Omental fat pad (tissue), 4 donors: ENCODE measurements at places on chromosomes 5 and 9. TPM values are rescaled to one million over a fixed set of nuclear protein-coding genes. Genes with fewer than 3 reads are reported as not detected.

CLIC3 gene
- 9.7 TPM for total RNA-seq

FAM221B gene
- not detected for total RNA-seq

DNA sequence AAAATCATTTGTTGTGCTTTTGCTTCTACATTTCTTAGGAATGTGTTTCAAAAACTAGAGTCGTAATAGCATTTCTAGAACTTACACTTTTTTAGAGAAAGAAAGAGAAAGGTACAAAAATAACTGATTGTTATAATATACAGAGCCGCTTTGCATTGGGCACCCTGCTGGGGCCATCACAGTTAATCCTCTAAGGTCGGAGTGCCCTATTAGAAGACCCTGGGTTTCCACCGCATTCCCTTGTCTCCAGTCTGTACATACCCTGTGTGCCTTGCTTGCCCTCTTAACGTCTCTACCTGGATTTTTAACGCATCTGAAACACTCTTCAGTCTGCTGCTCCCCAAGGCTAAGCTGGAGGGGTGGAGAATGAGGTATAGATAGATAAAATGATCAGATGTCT is 1.3 kb downstream of the MARVELD2 start:
- DNase-seq = no peak

DNA sequence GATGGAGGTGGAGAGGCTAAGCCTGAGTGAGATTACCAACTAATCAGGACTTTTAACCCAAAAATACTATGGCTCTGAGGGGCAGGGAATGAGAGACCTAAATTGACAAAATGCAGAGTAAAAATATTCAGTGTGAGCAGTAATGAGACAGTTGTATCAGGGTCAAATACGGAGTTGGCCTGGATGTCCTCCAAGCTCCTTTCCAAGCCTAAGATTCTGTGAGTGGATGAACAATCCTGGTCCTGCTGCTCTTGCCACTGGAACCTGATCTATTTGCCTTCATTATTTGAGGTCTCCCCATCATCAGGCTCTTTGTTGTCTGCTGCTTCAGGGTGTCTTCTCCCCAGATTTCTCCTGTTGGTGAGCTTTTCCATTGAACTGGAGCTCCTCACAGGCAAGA is 1.1 kb downstream of the PDCD1LG2 start:
- DNase-seq = no peak

GRCh38 chr9:99353408-99353807 is 131.3 kb downstream of the SEC61B start:
- no peak for DNase-seq

GRCh38 chr5:135569755-135570452 is 8.9 kb downstream of the CXCL14 start:
- no peak for DNase-seq

- no peak for DNase-seq
Measured at GRCh38 chr9:82275258-82275927, 286.8 kb downstream of the SPATA31D1 start.

DNA sequence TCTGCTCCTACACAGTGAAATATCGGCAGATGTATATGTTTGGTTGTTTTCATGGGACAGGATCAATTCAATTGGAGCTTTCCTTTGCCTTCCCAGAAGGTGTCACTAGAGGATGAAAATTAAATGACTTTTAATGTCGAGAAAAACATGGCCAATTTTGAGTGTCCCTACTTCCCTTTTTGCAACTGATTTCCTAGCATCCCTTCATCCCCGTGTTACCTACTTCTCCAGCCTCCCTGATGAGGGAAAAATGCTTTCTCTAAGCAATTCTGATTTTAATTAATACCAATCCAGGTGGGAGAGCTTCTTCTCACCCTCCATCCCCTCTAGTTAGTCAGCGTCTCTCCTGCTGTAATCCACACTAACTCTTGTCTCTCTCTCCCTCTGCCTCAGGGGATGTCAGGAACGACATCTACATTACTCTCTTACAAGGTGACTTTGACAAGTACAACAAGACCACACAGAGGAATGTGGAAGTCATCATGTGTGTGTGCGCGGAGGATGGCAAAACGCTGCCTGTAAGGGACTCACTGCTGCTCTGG is 64.9 kb downstream of the DOCK2 start:
- DNase-seq = no peak
